ENCODE measurements at places on chromosomes 6 and 20.

- no peak for DNase-seq
These were observed 594.3 kb upstream of the ADGRB3 start for GRCh38 chr6:68040780-68041179.

- DNase-seq, result no peak
These were observed 492.1 kb downstream of the UTRN start for GRCh38 chr6:144777249-144777648.

GRCh38 chr6:4676016-4676415 lies 100.2 kb upstream of the CDYL start:
- DNase-seq, result no peak

- DNase-seq, result no peak
These were observed 292.2 kb upstream of the JAG1 start for GRCh38 chr20:10965936-10966470.

GRCh38 chr6:3937438-3937837 lies 88.3 kb downstream of the FAM50B start:
- DNase-seq, result no peak

- DNase-seq, result no peak
These were observed 311.3 kb upstream of the CNR1 start for GRCh38 chr6:88477413-88477812.

DNA sequence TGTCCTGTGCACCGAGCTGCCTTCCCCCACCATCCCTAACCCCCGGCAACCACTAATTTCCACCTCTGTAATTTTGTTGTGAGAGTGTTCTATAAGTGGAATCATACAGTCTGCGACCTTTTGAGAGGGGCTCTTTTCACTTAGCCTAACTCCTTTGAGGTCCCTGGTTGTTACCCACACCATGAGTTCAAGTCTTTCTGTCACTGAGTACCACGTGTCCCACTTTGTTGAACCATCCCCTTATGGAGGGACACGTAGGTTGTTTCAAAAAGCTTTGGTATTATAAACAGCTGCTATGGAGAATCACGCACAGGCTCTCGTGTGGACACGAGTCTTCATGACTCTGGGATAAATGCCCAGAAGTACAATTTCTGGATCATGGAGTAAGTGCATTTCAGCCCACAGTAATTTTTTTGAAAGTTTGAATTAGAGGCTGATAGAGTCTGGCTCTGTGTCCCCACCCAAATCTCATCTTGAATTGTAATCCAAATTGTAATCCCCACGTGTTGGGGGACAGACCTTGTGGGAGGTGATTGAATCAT lies 9.5 kb downstream of the FAM209B start:
- DNase-seq, result no peak

DNA sequence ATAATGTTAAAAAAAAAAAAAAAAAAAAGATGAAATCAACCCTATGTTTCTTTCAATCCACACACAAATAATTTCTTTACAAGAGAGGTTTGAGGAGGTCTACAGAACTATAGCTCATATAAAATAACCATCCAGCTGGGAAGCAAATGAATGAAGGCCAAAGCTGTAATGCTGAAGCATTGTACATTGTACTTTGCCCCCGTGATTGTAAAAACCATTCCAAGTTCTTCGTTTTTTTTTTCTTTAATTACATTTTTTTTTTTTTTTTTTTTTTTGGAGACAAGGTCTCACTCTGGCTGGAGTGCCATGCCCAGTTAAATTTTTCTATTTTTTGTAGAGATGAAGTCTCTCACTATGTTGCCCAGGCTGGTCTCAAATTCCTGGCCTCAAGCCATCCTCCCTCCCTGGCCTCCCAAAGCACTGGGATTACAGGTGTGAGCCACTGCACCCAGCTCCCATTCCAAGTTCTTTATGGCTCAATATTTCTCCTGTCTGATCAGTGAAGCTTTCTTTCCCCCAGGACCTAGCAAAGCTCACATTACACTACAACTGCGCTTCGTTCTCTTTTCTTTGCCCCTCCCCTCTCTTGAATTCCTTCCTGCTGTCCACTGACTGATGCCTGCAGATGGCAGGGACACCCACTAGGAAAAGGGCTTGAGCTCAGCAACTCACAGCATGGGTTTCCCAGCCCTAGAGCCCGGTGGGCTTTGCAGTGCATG lies 53.0 kb upstream of the NOP56 start:
- no peak for DNase-seq

DNA sequence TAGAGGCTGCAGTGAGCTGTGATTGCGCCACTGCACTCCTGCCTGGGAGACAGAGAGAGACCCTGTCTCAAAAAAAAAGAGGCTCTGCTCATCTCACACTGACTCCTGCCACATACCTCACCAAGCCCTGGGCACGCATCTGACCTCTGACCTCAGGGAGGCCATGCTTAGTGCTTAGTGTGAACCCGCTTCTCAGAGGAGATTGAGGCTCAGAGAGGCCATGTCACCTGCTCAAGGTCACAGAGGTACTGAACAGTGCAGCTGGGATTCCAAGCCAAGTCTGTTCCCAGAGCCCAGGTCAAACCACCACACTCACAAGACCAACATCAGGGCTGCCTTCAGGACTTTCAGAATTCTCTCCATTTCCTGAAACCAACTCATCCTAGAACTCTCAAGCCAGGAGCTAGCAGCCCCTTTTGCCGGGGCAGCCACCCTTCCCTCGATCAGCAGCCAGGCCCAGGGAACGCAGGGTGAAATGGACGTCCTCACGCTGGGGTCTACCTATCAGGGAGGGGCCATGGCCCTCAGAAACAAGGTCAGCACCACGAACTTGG lies 2.9 kb downstream of the CABLES2 start:
- DNase-seq, result no peak

- DNase-seq, result no peak
These were observed 37.2 kb downstream of the REV3L start for GRCh38 chr6:111445861-111446267.

- DNase-seq, result no peak
These were observed at the start of gene OLIG3 for GRCh38 chr6:137494281-137494987. Gene OLIG3 (minus strand): TSS chr6:137494394. CDS start chr6:137494170, 224 bp downstream.

- DNase-seq, result no peak
These were observed 27.7 kb downstream of the AKIRIN2 start for GRCh38 chr6:87674290-87674689.

DNA sequence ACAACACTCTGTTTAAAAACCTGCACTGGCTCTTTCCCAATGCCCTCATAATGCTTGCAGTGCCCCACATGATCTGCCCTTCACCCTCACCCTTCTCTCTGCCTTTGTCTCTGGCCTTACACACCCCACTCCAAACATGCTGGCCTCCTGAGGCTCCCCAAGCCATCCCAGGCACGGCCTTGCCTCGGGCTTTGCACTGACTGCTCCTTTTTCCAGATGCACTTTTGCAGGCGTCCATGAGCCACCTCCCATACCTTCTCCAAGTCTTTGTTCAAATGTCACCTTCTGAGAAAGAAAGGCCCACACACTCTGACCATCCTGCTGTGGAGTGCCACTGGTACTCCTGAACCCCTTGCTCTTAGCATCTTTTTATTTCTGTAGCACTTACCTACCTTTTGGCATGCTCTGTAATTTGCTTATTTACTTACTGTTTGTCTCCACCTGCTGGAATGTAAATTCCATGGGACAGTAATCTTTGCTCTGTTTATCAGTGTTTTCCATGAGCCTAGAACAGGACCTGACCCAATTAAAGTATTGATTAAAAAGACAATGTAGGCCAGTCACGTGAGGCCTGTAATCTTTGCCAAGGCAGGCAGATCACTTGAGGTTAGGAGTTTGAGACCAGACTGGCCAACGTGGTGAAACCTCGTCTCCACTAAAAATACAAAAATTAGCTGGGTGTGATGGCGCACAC lies 30.7 kb downstream of the GFRA4 start:
- DNase-seq, result no peak

- DNase-seq, result no peak
These were observed 67.4 kb upstream of the LOC128125822 start for GRCh38 chr6:63504777-63505384.

DNA sequence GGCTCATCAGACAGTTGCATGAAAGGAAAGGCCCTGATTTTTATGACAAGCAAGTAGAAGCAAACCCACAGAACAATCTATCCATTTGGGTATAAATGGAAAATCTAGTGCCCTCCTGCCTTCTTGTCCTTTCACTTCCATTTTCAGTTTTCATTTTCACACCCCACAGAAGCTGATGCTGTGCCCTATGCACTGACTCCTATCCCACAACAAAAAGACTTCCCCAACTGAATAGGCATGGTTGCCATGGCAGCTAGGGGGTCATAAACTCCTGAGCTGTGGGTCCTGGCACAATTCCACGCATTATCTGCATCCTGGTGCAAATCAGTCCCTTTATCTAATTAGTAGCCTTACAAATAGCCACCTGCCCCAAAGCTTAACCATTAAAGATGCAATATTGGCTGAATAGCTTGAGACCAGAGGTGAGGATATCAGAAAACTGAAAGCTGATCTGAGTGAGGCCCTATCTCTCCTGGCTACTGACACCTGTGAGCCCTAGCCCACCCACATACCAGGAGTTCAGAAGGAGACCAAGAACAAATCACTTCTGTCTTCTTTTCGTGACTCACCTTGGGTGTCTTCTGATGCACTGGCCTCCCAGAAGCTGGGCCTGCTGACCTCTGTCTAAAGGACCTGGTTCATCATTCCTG lies 34.9 kb upstream of the HEY2 start:
- DNase-seq, result no peak

DNA sequence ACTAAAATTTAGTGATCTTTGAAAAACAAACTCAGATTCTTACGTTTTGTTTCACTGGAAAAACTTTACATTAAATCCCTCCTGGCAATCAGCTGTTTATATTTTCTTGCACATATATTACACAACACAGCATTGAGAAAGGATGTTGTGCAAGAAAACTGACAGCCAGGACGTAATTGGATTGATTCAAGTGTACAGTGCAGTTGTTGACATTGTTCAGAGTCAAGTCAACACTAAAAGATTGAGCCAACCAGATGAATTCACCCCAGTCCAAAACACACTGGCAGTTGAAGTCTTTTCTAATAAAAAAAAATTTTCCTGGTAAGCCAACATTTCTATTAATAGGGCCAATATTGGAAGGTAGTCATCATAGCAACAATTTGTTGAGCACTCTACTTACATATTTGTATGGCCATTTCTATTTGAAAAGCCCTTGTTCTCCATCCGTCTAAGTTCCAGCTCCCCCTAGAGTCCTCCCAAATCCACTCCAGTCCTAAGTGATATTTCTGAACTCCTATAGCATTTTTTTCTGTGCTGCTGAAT lies 20.9 kb upstream of the VNN1 start:
- DNase-seq, result peak; percentile 55

GRCh38 chr20:6651016-6651415 lies 116.5 kb upstream of the BMP2 start:
- DNase-seq, result no peak

GRCh38 chr6:83976037-83976755 lies 57.4 kb upstream of the MRAP2 start:
- no peak for DNase-seq

DNA sequence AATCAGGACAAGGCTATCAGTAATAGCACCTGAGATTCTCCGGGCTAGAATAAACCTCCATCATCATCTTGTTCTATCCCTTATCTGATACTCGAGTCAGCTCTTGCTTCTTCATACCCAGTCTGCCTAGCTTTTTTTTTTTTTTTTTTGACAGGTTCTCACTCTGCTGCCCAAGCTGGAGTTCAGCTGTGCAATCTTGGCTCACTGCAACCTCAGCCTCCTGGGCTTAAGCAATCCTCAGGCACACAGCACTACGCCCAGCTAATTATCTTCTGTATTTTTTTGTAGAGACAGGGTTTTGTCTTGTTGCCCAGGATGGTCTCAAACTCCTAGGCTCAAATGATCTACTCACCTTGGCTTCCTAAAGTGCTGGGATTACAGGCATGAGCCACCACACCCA lies 19.5 kb downstream of the SRSF6 start:
- no peak for DNase-seq

GRCh38 chr6:14638906-14639761 lies 521.6 kb downstream of the CD83 start:
- DNase-seq, result peak; percentile 70

- DNase-seq, result no peak
These were observed 21.6 kb downstream of the TOX2 start for GRCh38 chr20:43936104-43936770.

- no peak for DNase-seq
These were observed 364.1 kb upstream of the BTBD3 start for GRCh38 chr20:11553603-11554002.

GRCh38 chr20:23187751-23188150 lies 101.6 kb upstream of the CD93 start:
- DNase-seq, result no peak

DNA sequence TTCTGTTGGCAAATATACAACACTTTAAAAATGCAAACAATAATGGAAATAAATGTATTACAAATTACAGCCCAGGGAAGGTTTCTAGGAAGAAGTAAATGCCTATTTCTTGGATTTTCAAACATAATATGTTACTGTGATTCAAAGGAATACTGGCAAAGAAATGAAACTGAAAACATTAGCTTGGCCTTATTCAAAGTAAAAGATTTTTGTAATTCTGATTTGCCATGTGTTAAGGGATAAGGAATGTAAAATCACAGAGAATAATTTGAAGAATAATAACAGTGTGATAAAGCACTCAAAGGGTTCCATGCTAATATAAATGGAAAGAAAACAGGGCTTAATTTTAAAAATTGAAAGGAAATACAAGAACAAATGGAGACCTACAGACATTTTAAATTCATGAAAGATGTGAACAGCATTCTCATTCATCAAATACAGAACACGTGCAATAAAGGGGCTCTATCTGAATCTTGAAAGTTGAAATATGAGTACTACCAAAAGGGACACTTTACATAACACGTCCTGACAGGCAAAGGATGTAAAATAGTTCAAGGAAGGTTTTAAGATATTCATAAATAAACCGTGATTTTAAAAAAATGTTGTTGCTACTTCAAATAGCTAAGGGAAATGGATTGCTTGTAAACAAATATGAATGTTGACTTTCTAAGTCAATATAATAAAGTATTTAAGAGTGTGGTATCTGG lies 138.1 kb downstream of the RFPL4B start:
- no peak for DNase-seq

DNA sequence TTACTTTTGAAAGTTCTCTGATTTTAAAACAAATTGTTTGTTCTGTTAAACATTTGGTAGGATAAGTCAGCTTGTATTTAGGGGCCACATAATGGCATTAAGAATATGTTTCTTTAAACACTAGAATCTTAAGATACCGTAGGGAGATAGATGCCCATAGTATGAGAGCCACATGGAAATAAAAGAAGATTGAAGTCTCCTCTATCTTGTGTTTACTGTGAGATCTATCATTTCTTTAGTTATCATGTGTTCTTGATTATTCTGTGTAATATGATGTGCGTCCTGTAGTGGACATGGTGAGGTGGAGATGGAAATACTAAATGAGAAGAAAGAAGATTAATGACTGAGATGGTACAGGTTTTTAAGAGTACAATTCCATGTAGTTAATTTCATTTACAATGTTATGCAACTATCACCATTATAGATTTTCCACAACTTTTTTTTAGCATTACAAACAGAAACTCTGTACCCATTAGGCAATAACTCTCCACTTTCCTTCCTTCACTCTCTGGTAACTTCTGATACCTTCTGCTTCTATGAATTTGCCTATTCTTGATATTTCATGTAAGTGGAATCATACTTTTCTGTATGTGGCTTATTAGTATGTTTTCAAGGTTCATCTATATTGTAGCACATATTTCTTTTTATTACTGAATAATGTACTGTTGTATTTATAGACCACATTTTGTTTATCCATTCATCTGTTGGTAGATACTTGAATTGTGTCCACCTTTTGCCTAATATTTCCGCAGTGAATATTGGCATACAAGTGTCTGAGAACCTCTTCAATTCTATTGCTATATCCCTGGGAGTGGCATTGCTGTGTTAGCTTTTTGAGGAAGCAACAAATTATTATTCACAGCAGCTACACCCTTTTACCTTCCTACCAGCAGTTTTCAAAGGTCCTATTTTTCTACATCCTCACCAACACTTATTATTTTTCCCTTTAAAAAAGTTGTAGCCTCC lies 11.5 kb downstream of the RNF146 start:
- no peak for DNase-seq

GRCh38 chr6:137357263-137357947 lies 136.8 kb downstream of the OLIG3 start:
- DNase-seq, result no peak

All from KBM-7 (cell line).